ENCODE measurements at places on chromosomes 5 and 9.

- no peak for DNase-seq
Measured at GRCh38 chr5:126516852-126517251, 78.2 kb downstream of the ALDH7A1 start.

DNA sequence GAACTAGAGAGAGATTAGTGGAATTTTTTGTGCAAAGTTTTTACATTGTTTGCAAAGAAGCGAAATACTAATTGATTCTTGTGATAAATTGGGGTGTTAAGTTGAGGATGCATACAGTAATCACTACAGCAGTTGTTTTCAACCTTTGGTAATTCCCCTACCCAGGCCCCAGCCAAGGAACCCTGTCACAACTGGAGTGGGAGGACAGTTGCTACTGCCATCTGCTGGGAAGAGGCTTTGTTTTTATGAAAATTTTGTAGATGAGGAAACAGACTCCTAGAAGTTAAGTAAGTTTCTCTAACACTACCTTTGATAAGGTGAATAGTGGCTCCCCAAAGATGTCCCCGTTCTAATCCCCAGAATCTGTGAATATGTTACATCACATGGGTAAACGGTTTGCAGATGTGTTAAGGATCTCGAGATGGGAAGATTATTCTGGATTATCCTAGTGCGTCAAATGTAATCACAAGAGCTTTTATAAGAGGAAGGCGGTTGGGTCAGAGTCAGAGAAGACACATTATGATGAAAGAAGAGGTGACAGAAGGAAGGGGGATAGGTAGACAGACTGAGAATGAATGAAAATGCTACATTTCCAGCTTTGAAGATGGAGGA, 34.0 kb upstream of the PPP1R2B start:
- DNase-seq, result peak; percentile 76

DNA sequence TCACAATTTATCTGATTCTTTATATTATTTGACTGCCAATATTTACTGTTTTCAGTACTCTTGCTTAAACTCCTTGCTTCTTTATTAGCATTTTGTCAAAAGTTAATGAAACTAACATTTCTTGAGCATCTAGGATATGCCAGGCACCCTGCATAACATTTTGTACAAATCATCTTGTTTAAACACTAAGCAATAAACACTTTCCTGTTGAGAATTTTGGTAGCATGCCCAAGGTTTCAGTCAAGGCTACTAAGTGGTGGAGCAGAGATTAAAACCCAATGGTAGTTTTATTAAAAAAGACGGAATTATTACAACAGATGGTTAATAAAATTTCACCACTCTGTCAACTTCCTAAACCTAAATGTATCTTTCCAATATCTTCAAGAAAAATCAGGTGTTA, 43.2 kb downstream of the SKIC3 start:
- no peak for DNase-seq

DNA sequence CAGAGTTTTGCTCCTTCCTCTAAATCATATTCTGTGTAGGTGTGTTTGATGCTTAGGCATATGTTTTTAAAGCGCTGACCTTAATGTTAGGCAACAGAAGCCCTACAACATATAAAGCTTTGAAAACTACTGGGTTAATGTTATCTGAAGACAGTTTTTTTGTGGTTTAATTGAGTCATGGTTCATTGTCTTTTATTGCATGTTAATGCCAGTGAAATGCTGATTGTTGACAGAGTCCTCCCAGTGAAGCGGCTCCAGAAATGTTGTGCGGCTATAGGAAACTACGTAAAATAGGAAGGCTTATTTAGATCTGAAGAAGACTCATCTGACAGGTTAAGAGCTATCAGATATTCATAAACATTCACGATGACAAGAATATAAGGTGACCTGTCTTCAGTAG, 424.6 kb downstream of the CCDC171 start:
- no peak for DNase-seq

GRCh38 chr5:2442496-2443354, 308.8 kb downstream of the IRX2 start:
- DNase-seq, result no peak

- peak; percentile 94 for DNase-seq
Measured at GRCh38 chr9:136791516-136792276, 552 bp downstream of the TMEM141 start.

- DNase-seq, result no peak
Measured at GRCh38 chr5:42839196-42839595, 27.5 kb upstream of the SELENOP start.

DNA sequence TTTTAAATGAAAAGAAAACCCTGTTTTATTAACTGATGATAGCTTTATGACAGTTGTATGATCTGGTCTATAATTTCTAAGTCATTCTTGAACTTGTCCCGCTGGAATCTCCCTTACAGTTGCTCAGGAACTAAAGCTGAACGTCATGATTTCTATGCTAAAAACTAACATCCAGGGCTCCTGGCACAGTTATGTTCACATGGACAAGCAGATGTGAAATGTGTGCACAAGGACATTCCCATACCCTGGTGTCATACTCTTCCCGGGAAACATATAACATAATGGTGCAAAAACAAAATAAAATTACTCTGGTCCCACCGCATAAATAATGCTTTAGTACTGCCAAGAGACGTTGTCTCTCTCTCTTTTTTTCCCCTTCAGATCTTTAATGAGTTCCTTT, 134.9 kb downstream of the PRDM6 start:
- no peak for DNase-seq
